Astrocyte of the spinal cord (primary cell): ENCODE measurements at places on chromosomes 7 and 10.

- DNase-seq = no peak
These were observed 126.7 kb downstream of the DKK1 start for GRCh38 chr10:52440612-52441285.

DNA sequence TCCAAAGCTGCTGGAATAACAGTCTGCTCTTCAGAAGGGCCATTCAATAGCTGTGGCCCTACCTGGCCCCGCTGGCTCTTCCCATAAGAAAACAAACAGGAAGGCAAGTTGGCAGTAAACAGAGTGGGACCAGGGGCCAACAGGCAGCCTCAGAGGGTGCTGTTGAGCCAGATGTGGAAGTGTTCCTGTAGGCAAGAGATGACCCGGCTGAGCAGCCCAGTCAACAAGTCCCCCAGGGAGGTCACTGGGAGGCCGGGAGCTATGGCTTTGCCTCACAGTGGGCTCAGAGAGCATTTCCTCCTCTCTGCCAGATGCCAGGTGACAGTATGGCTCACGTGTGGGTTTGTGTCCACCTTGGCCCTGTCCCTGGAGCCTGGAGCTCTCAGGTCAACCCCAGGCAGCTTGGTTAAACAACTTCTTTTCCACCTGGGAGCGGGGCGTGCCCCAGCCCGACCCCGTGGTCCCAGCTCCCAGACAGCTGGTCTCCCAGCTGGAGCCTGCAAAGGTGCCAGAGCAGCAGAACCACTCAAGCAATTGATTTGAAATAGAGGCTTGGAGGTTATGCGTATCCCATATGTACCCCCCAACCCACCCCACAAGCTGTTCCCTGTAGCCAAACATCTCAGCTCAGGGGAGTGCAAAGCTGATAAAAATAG is 33.8 kb upstream of the LOXL4 start:
- no peak for DNase-seq

DNA sequence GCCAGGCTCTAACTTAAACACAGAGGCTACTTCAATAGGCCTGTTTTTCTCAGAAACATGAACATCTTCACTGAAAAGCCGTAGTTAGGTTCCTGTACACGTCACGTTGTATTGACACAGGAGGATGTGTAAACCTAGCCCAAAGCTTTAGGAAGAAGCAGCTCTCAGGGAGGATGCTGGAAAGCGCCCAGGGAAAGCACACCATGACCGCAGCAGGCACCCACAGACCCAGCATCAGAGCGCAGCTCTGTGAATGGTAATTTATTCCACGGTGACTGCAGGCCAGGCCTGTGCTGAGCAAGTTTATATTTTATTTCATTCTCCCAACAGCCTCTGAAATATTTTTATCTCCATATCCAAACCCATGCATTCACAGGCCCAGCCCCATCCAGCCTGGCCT is 51.1 kb downstream of the ASB13 start:
- peak; percentile 67 for DNase-seq

DNA sequence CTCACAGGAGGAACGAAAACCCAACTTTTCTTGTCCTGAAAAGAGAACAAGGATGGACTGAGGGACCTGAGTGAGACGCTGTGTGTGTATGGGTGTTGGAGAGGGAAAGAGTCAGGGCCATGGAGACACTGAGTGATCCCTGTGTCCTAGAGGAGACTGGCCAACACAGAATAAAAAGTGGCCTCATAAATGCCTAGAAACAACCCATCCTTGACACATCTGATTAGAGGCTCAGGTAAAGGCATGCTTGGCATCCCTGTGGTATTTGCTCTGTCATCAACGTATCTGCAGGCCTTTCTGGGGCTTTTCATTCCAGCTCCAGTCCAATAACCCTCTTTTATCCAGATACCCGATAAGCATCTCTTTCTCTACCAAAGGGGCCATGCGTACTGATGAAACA is 86.3 kb downstream of the FGFR2 start:
- DNase-seq = no peak

- DNase-seq = no peak
These were observed 331.6 kb downstream of the GFRA1 start for GRCh38 chr10:115941361-115941771.

- DNase-seq = no peak
These were observed 37.8 kb downstream of the OSBPL3 start for GRCh38 chr7:24942226-24942625.

GRCh38 chr7:112152186-112152585 is 54.0 kb downstream of the DOCK4 start:
- DNase-seq = no peak

GRCh38 chr10:31759124-31759798 is 169.4 kb downstream of the ARHGAP12 start:
- DNase-seq = peak; percentile 47

GRCh38 chr10:92076722-92077121 is 153.2 kb downstream of the BTAF1 start:
- DNase-seq = no peak

GRCh38 chr10:94403380-94404213 is 1.3 kb downstream of the TBC1D12 start:
- DNase-seq = peak; percentile 74

DNA sequence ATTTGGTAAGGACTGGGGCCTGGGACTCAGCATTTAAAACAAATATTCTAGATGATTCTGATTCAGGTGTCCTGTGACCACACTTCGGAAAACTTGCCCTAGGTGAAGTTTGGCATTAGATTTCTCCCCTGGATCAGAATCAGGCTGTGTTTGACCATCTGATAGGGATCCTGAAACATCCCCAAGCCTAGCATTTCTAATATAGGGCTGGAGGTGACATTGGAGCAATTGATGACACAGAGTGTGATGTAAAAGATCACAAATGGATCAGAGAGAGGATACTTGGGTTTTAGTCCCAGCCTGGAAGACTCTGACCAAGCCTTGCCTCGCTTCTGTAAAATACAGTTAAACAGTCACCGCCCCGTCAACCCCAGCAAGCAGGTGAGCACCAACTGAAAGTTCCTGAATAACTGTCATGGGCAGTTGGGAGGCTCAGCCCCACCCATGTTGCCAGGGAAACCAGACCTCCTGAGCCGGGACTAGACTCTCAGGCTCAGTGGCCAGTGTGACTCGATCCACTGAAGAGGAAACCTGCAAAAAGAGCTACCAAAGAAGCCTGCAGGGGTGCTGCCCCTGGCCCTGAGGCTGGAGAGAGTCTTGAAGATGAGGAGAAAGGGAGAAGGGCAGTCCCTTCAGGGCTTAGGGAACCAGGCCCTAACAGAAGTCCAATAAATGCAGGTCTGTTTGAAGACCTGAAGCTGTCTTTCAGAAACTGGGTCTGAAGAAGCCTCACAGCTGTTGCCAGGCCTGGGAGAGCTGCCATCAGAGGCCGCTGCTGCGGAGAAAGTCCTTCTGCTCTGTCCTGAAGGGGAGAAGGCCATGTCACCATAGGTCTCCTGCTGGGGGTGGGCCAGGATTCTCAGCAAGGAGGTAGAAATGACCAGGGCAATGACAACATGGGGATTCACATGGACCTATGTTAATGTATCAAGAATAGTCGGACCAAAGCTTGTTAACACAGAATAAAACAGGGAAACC is 126.1 kb upstream of the KCNMA1 start:
- no peak for DNase-seq

DNA sequence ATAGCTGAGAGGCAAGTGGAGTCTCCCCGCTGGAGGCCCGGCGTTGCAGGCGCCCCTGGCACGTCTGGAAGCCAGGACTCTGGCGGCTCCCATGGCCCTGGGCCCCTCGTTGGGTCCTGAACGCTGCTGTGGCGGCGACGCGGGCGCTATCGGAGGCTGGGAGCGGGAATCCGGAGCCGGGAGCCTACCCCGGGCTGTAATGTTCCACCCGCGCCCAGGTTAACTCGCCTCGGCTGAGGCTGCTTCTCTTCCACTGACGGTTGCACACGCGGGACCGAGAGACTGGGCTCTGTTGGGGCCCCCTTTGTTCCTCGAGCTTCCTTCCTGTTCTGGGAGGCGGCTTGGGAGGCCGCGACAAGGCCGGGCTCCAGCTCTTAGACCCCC is 1.3 kb upstream of the HOXA5 start:
- no peak for DNase-seq

GRCh38 chr7:133412942-133413341 is 160.1 kb downstream of the EXOC4 start:
- no peak for DNase-seq

DNA sequence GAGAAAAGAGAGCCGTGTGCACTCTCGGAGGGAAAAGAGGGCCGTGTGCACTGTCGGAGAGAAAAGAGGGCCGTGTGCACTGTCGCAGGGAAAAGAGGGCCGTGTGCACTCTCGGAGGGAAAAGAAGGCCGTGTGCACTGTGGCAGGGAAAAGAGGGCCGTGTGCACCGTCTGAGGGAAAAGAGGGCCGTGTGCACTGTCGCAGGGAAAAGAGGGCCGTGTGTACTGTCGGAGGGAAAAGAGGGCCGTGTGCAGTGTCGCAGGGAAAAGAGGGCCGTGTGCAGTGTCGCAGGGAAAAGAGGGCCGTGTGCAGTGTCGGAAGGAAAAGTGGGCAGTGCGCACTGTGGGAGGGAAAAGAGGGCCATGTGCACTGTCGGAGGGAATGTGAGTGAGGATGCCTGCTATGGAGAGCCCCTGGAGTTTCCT is 188.7 kb downstream of the DNAJB6 start:
- DNase-seq = no peak

DNA sequence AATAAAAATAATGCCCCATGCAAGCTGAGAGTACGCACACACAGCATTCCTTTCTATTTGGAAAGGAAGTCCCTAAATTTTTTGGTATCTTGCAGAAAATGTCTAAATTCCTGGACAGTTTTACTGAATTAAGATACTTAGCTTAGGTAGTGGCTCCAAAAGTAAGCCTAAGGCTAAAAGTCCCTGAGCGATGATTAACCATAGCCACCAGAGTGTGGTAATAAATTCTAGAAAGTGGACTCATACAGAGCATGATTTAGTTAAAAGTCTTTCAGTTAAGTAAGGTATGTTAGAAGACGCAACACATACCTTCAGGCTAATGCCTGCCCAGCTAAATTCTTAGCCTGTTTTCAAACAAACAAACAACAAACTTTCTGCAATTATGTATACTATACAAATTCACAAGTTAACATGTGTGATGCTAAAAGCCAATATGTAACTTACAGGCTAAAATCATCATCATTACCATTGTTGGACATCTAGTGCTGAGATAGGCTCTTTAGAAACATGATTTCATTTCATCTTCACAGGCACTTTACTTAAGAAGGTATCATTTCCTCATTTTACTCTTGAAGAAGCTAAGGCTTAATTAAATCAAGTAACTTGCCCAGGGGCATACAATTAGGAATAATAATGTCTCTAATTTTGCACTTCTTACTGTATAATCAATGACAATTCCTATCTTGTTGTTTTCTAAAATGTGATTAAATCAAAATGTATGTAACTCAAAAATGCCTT is 261.4 kb upstream of the YAE1 start:
- DNase-seq = no peak

DNA sequence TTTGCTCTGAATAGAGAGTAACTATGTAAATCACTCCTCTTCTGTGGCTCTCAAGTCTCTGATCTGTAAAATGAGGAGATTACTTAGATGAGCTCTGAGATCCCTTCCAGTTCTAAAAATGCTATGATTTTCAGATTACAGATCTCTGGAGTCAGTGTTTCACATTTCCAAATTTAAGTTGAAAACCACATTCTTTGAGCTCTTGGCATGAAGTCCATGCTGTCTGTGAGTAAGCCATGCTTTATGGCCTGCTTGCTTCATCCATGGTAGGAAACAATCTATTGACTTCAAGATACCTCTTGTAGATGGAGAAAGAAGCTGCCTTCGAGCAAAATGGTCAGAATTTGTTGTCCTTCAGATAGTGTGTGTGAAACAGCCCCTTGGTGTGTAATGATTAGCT is 64.9 kb downstream of the CELF2 start:
- no peak for DNase-seq

GRCh38 chr7:65975814-65976445 is 6.1 kb downstream of the GUSB start:
- DNase-seq = no peak

- no peak for DNase-seq
These were observed 17.2 kb upstream of the NME8 start for GRCh38 chr7:37831244-37831643.

GRCh38 chr10:52533986-52534385 is 219.9 kb downstream of the DKK1 start:
- no peak for DNase-seq

- no peak for DNase-seq
These were observed 91.6 kb upstream of the CCDC6 start for GRCh38 chr10:59997827-59998525.

GRCh38 chr7:129434675-129435318 is 565 bp downstream of the STRIP2 start:
- DNase-seq = peak; percentile 8

GRCh38 chr10:51046654-51047053 is 27.6 kb upstream of the PRKG1 start:
- no peak for DNase-seq

GRCh38 chr10:95096143-95096542 is 26.8 kb upstream of the CYP2C8 start:
- DNase-seq = no peak

- no peak for DNase-seq
These were observed 129.6 kb downstream of the NEURL1 start for GRCh38 chr10:103622935-103623574.

- no peak for DNase-seq
These were observed 34.9 kb upstream of the KIAA1217 start for GRCh38 chr10:24174014-24174413.

- DNase-seq = peak; percentile 67
These were observed 116.8 kb upstream of the PRSS1 start for GRCh38 chr7:142632271-142633134.

GRCh38 chr7:95578299-95578855 is 17.9 kb downstream of the PDK4 start:
- DNase-seq = no peak

DNA sequence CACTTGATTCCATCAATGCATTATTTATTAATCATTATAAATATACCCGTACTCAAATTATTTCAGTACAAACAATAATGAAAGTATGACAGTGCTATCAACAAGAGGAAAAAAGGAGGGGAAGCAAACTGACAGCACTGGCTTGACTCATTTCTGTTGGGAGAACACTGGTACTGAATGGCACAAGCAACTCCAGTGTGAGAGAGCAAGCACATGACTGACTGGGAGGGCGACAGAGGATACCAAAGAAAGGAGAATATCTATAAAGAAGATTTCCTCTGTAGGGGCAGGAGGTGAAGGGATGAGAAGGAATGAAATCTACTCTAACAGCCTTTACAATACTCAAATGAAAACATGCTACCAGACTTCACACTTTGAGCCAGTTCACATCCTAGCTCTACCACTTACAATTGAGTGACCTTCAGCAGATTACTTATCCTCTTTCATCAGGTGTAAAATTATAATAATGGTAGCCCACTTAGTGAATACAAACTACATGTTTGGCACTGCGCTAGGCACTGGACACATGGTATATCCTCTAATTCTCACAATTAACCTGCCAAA is 1.5 kb downstream of the USP54 start:
- DNase-seq = no peak

DNA sequence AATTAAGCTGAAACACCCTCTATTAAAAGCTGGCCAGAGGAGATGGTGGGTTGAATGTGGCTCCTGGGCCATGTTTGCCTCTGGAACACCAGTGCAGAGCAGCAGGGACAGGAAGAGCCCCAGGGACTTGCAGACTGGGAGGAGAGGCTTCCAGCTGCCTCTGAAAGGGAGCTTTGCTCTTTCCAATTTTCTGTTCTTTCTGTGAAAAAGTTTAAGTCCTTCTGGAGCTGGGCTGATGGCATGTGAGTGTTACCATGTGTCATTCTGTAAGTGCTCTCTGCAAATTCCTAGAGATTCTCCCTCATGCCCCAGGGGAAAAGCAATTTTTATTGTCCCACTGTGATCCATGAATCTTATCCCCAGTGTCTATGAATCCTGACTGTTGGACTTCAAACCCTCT is 112.8 kb upstream of the LANCL2 start:
- DNase-seq = no peak
